Spinal cord (tissue), 10 donors: ENCODE measurements at places on chromosomes 3 and 15. TPM values are rescaled to one million over a fixed set of nuclear protein-coding genes. Genes with fewer than 3 reads are reported as not detected.

GRCh38 chr15:28959326-28959725 lies 73.6 kb downstream of the APBA2 start:
- no peak for DNase-seq

- no peak for DNase-seq
These were observed 144.8 kb downstream of the TPRA1 start for GRCh38 chr3:127445581-127446343.

DNA sequence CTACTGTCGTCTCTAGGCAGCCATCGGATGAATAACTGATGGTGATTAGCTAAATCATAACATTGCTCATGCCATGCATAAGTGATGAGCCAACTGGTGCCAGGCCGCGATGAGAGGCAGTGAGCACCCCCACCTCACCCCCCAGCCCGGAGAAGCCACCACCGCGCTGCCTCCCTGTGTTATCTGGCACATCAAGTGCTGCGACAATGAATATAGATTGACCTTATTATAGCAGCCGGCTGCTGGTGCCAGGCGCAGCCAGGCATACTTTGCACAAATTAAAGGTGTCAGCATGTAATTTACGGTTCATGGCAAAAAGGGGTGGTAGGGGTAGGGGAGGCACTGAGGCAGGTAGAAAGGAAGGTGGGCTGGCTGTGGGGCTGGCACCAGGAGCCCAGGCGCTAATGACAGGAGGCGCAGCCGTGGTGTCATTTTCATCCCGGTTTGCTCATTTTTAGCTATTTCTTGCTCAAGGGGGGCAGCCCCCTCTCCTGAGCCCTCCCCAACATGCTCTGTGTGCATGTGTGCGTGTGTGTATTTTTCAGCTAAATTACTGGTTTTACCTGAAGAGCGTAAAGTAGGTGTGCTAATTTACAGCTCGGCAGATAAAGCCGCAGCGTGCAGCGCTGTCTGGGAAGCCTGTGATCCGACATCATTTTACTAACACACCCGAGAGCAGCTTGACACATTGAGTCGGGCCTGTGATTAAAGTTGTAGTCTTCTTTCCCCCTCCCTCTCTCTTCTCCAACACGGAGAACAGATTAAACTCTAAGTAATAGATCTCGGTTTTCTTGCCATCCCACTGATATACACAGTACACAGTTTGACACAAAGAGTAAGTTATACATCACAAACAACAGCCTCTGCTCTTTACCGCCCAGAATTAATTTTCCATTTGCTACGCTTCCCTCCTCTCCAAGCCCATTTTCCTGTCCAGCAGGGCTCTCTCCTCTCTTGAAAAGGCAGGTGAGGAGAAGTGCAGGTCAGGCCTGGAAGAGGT lies 212.3 kb downstream of the RPLP1 start:
- no peak for DNase-seq

DNA sequence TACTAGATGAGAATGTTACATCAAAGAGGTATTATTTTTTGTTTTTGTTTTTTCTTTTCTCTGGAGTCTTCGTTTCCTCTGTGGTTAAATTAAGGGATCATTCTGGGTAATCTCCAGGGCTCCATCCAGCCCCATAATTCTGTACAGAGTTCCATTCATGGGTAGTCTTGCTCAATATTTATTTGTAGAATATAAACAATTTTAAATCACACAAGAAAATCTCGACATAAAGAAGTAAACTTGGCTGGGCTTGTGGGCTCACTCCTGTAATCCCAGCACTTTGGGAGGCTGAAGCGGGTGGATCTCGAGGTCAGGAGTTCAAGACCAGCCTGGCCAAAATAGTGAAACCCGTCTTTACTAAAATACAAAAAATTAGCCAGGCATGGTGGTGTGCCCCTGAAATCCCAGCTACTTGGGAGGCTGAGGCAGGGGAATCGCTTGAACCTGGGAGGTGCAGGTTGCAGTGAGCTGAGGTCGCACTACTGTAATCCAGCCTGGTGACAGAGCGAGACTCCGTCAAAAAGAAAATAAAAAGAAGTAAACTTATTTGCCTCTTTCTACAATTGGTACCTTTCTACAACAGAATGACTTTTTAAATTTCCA lies 166.8 kb upstream of the TGFBR2 start:
- DNase-seq = no peak

DNA sequence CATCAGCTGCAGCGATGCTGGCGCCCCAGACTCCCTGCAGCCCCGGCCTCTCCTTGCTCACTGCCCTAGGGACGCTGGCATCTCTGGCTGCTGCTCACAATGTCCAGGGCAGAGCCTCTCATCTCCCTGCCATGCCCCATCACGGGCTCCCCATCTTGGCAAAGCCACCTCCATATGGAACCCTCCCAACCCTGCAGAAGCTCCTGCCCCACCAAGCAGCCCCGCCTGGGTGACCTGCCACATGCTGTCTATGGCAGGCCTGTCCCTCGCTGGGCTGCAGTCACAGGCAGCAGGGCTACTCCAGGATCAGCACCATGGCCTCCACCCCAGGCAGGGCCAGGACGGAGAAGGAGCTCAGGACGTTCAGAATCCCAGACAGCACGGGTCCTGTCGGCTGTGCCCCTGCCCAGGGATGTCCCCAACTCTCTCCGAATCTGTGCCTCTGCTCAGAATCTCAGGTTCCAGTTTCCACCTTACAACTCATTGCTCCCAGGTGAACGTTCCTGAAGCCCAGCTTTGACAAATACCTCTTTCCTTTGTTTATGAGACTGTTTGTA lies 58.4 kb downstream of the PLXNA1 start:
- DNase-seq = no peak

GRCh38 chr3:128068156-128068620 lies 16.0 kb downstream of the SEC61A1 start:
- DNase-seq = no peak

Gene ZMYND10
- 28.6 TPM for polyA plus RNA-seq
